NCI-H1694 (cell line): ENCODE measurements at places on chromosomes 1 and 21.
A peak's percentile ranks its signal among the peaks of the same experiment; 100 is the strongest.

DNA sequence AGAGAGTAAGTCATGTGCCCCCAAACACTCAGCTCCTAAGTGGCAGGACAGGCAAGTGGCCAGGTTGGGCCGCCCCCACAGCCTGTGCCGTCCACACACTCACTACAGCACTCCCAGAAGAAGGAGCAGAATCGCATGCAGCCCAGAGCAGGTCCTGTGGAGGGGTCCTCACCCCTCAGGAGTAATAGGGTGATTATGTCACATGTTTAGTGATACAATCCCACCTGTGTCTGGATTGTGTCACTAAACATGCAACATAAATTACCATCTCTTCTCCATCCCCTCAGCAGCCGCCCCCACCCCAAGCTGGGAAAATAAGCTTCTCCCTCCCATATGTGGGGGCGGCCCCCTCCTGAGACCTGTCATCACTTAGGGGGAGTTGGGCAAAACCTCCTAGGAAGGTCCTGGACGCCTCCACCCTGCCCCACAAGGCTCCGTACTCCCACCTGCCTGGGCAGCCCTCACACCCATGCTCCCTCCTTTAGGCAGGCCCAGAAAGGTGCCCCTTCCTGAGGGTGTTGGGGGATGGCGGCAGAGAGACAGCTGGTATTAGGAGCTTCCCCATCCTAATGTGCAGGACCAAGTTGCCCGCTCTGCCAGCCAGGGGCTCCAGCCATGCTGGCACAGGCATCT, 56.9 kb downstream of the STUM start:
- DNase-seq: no peak

- peak; percentile 56 for DNase-seq
These were observed 66.1 kb downstream of the PLXNA2 start for GRCh38 chr1:208178091-208178529.

DNA sequence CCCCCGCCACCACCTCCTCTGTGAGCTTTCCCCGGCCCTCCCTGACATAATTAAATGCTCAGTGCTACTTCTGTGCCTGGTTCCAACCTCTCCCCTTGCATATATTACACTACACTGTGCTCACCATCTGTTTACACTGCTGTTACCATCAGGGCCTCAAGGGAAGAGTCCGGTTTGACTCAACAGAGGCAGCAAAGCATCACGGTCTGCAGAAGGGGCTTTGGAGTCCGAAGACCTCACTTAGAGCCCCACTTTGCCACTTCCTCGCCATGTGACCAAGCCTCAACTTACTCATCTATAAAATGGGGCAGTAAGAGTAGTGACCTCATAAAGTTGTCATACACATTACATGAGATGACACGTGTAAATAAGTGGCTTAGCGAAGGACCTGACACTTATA, 27.4 kb downstream of the KCNN3 start:
- peak; percentile 94 for DNase-seq

DNA sequence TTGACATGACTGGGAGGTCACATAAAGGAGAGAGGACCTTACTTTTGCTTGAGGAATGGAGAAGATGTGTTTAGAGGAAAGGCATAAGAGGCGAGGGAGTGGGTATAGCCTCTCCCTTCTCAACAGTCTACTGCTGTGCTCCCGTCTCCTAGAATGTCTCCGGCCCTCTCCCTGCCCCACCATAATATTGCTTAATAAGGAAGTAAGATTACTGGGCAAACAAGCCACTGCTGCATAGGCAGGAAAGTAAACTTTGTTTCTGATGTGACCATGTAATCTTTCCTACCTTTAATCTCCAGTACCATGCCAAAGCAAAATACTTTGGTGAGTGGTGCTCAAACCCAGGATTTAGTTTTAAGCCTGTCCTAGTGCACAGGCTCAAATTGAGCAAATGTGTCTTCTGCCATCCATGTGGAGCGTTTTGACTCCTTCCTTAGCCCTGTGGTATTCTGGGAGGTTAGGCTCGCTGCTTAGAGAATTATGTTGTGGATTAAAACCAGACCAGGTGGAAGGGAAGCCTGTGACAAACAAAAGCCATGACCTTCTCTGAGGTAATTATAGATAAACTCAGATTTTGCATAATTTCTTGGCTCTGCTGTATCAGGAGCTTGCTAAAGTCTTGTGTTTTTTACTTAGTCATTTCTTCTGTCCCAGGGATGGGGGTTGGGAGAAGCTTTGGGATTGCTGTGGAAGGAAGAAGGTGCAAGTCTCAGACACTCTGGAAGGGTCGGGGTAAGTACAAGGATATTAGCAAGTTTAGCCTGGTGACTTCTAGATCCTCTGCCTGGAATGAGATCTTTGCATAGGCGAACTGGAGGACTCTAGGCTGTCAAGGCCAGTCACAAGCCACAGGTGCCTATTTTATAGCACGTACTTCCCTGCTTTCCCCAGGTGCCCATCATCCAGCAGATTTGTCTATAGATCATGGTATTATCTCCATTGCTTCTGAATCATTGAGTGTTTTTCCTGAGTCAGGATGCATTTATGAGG, 34.5 kb upstream of the DIPK1A start:
- no peak for DNase-seq

GRCh38 chr1:6970221-6970620, 185.0 kb downstream of the CAMTA1 start:
- no peak for DNase-seq

- DNase-seq: no peak
These were observed 32.8 kb downstream of the ARID1A start for GRCh38 chr1:26728645-26729044.

DNA sequence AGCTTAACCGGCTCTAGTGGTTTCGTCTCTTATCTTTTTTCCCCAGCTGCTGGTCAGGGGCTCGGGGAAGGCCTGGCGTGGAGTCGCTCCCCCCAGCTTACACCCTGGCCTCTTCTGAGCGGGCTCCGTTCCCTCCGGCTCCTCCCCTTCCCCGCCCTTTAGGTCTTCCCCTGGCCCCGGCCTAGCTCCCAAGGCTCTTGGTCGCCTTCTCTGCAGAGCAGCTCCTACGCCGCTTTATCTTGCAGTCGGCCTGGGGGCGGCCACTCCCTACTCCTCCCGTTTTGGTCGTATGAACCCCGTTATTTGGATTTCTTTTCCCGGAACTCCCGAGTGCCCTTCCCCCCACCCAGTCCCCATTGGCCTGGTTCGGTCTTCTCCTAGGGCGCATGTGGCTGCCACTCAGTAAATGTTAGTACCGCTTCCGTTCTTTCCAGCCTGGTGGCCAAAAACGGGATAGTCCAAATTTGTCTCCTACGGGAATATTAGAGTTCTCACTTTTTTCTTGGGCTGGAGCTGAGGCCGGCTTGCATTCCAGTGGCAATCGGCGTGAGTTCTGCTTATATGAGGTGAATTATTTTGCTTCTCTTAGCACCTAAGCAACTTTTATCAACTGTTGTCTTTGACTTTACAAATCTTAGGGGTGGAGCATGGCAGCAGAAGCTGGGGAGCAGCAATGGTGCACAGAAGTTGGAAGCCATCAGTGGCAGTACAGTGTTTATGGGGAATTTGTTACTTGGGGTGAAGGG, 467 bp downstream of the THRAP3 start:
- DNase-seq: peak; percentile 48

GRCh38 chr1:78055565-78056132, 9.9 kb downstream of the GIPC2 start:
- DNase-seq: no peak

- no peak for DNase-seq
These were observed 15.1 kb downstream of the NRDC start for GRCh38 chr1:51863384-51863783.

- no peak for DNase-seq
These were observed 2.6 kb upstream of the CD2 start for GRCh38 chr1:116751621-116752020.

- DNase-seq: no peak
These were observed 11.4 kb downstream of the FAM89A start for GRCh38 chr1:231028682-231029081.

GRCh38 chr1:243434594-243434993, 178.8 kb downstream of the SDCCAG8 start:
- peak; percentile 99 for DNase-seq

DNA sequence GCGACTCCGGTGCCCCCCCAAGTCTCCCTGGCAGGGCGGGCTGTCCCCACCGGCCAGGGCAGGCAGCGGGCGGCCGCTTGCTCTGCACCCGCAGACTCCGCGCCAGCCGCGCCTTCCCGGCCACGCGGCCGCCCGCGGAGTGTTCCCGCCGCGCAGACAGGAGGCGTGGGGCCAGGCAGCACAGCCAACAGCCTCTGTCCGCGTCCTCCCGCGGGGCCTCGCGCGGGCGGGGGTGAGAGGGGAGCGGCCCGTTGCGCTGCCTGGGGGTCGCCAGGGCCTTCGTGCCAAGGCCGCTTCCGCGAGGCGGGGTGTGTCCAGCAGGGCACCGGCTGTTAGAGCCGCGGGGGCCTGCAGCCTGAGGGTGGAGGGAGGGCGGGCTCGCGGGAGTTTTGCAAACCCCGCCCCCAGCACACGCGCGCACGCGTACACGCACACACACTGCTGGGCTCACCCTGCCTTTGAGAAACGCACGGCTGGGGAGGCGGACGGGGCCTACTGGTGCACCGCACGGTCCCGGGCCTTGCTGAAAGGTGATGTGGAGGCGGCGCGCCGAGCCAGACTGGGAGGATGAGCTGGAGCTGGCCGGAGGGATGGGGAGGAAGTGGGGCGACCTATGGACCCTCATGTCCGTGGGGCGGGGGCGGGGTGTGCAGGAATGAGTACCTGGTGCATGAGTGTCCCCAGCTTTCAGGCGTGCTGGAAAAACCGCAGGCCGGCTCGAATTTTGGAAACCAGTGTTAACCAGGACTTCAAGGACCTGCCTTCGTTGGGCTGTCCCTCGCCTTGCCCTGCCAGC, 41.5 kb downstream of the KIAA1614 start:
- no peak for DNase-seq

GRCh38 chr1:183967914-183968313, 69.6 kb downstream of the COLGALT2 start:
- no peak for DNase-seq
